ENCODE measurements at places on chromosomes 11 and 22.

DNA sequence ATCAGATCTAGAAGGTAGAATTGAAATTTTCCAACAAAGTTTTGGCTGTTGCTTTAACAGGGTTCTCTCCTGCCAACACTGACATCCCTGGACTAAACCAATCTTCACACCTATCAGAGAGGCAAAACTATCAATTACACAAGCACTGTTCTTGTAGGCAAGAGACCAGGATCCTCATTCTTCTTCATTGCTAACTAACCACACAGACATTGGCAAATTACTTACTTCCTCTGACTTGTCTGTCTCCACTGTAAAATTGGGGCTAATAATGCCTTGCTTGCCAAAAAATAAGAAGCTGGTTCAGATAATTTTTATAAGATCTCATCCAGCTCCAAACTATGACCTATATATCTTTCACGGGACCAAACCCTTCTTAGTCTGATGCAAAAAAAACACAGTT, 93.8 kb upstream of the DDI1 start:
- DNase-seq: no peak

DNA sequence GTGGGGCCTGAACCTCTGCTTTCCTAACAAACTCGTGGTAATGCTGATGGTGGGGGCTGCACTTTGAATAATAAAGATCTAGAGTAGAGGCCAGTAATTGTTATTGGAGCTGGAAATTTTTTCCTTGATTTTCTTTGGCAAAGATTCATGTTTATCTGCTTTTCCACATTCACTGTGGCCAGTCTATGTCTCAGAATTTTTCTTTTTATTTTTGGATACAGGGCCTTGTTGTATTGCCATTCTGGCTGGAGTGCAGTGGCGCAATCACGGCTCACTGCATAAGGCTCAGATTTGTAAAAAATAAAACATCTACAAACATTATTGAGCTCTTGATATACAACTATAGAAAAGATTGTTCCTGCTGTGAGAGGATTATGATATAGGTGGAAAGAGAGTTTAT, 1.6 kb downstream of the TMEM135 start:
- DNase-seq: no peak

DNA sequence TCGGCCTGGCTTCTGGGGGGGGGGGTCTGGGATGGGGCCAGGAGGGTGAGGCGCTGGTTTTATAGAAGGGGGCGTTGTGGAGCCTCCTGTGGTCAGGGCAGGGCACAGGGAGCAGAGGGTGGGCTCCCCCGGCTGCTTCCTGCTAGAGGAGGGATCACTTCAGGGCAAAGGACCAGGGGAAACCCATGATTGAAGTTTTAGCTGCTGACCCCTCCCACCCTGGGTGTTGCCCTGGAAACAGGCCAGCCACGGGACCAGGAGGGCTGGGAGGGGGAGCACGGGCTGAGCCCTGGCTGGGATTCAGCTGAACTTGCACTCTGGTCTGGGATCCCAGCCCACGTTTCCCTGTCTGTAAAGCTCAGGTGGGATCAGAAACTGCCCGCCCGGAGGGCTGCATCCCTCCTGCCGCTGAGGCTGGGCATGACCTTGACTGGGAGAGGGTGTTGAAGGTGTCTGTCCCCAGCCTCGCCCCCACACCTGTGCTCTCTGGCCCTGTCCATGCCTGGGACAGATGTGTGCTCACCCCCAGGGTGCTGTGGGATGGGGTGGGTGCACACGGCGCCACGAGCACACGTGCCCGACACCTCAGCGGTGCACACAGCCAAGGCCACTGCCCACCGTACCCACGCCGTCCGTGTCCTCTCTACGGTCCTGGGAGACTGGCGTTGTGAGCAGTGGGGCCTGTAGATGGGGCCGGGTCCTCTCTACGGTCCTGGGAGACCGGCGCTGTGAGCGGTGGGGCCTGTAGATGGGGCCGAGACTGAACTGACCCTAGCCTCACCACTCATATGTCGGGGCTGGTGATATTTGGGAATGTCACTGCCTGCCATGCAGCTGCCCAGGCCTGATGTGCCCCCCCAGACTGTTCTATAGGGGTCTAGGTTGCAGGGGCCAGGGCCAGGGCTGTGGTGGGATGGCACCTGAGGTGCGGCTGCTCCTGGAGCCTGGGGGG, 2.3 kb downstream of the TSPAN4 start:
- no peak for DNase-seq

DNA sequence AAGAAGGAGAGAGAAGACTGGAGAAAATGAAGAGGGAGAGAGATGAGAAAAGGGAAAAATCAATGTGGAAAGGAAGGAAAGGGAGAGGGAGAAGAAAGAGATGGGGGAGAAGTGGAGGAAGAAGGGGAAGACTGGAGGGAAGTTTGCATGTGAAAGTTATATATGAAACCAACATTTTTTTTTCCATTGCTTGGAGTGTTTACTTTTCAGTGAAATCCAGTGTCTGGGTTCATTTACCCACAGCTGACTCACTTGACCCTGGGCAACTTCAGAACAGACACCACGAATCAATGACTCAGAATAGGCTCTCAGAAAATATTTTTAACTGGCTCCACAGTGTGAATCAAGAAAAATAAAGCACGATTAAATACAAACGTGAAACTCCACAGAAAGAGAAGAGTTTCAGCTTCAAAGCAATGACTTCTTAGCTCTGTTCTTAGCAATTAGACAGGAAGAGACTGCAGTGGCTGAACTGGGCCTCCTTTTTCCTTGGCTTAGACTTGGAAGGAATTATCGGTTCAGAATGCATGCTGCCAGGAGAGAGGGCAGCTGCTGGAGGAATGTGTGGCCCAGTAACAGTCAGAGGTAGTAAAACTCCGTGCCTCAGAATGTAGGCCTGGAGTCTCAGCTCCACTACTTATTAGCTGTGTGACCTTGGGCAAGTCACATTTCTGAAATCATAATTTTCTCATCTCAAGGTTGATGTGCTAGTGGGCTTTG, 237.5 kb downstream of the MIAT start:
- peak; percentile 1 for DNase-seq

DNA sequence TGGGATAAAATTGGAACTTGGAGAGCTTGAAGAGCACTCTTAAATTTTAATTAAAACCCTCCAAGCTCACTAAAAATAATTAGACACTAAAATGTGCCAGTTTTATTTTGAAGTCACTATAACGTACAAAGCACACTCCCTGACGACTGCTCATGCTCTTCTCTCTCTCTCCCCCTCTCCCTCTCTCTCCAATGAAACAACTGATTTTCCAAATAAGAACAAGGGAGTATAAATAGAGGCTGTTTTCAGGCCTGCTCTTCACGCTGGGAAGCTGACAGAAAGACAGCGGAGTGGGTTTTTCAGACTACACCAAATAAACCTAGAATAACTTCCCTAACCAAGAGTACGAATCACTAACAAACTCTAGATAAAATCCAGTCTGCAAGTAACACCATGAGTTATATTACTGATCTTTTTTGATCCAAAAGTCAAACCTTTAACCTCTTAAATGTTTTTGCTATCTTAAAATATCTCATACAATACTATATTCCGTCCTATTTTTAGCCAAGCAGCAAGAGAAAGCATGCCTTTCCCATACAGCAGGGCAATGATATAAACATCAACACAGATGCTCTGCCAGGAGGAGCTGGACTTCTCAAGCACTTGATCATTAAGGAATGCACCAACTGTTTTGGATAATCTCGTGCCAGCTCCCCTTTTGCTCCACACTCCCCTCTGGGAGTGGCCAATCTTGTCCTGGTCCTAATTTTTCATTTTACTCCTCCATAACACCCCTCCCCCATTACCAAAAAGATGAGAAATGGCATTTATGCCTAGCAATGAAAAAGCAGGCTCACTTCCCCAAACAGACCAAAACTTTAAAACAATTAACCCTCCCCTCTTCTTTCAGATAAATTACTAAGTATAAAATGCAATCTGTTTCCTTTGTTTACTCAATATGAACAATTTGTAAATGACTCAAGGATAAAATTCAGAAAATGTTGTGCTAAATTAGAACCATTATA, 116.9 kb downstream of the SOX6 start:
- DNase-seq: no peak

GRCh38 chr11:117096201-117096991, 1.8 kb downstream of the SIK3 start:
- DNase-seq: no peak

DNA sequence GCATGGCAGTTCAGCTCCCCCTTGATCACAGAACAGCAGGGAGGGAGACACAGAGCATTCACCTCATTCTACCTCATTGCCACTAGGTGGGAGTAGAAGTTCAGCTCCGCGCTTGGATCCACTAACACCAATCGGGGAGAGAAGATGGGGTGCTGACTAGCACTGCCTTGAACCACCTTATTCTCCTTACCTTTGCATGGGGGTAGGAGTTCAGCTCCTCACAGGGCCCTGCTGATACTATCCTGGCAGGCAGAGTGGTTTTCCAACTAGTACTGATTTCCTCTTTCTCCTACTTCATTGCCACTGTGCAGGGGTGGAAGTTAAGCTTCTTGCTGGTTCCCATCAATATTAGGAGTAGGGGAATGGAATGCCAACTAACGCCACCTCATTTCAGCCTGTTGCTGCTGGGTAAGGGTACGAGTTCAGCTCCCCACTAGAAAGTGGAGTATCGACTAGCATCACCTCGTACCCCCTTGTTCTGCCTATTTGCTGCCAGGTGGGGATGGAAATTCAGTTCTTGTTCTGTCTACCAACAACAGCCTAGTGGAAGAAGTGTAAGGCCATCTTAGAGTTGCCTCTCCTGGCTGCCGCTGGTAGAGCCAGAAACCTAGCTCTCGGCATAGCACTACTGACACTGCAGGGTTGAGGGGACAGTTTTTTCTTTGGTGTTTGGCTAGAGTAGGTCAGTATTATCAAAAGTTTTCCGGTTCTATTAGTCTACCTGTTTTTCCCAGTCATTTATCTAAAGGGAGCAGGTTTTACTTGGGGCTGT, 550.9 kb upstream of the CCDC90B start:
- no peak for DNase-seq

- DNase-seq: no peak
Measured at GRCh38 chr11:38460896-38461295, 1862.9 kb upstream of the RAG2 start.

DNA sequence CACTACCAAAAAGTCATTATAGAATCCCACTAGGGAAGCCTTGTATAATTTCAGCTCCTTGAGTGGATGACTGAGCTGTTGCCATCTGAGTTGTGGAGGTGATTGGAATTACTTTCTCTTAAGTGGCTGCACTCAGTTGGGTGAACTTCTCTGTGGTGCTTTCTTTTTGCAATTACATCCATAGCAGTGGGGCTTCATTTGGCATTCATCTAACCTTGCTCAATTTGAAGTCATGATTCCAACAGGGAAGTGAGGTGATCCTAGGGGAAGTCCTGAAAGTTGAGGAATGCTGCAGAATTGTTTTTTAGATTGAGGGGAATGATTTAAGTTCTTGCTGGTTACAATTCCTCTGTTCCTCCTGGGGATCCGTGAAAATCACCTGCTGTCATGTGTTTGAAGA, 39.6 kb downstream of the ARHGAP42 start:
- DNase-seq: no peak

- DNase-seq: no peak
Measured at GRCh38 chr11:4202749-4203148, 108.2 kb downstream of the RRM1 start.

DNA sequence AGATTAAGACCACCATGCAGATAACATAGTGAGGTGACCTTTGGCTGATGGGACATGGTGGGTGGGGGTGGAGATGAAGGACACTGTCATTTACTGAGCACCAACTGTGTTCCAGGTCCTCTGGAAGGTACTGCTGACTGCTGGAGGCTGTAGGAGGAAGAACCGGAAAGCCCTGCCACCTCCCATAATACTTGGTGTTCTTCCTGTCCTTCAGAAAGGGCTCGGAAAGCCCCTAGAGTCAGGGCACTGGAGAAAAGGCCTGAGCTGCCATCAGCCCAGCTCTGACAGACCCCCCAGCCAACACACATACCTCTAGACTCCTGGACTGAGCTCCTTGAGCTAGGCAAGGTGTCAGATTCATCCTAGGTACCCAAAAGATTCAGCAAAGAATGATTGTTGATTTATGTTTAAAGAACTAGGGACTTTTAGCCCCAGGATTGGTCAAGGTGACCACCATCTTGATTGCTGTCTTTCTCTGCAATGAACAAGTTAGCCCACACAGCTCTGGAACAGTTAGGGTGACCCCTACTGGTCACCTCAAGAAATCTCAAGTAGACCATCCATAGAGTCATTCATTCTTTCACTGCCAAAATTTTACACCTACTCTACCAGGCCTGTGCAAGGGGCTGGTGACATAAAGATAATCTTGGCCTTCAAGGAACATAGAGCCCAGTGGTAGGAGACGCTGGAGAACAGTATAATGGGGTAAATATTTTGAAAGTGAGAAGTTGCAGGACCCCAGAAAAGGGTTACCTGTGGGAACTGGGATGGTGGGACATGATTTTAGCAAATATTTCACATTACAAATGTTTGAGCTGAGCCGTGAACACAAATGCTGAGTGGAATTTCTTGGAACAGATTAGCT, 39.4 kb downstream of the IRAG1 start:
- no peak for DNase-seq

DNA sequence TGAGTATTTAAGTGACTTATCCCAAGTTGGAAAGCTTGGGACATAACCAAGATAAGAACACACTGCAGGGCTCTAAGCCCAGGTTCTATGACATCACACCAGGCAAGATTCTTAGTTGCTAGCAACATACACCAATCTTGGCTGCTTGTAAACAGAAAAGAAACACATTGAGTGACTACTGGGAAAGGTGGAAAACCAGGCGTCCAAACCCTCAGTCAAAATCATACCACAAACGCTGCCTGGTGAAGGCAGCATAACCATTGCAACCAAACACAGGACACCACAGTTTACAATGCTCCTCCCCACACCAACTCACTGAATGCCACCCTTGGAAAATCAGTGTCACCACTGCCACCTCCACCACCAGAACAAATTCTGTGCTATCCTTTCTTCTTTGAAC, 379.9 kb downstream of the TTC28 start:
- DNase-seq: no peak

- no peak for DNase-seq
Measured at GRCh38 chr11:60838132-60838531, 3.8 kb upstream of the CCDC86 start.

DNA sequence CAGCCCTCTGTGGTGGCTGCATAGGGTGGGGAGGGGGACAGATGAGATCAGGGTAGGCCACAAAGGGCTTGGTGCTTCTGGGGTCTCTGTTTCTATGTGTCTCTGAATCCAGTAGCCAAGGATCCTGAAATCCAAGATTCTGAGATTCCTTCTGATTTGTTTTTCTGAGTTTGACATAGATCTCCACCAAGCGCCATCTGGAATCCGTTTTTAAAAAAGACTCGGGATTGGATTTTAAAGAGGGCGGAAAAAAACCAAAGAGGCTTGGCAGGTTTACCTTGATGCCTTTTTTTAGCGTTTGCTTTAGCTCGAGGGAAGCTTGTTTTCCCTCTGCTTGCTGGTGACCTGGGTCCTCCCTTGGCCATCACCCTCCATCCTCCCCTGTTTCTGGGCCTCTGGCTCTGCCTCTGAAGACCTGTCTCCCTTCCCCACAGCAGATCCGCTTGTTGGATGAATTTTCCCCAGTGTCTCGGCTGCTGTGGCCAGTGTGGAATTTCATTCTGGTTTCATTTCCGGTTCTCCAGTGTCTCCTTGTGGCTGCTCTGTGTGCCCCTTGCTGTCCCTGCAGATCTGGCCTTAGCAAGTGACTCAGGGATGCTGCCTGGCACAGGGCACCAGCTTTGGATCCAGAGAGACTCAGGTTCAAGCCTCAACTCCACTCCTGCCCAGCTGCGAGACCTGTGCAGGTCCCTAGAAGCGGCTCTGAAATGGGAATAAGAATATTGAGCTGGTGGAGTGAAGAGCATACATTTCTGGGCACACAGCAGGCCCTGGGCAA, 15.1 kb downstream of the SYNGR1 start:
- no peak for DNase-seq

GRCh38 chr22:25146906-25147641, 52.6 kb upstream of the CRYBB3 start:
- no peak for DNase-seq

- no peak for DNase-seq
Measured at GRCh38 chr11:17588721-17589120, 41.7 kb downstream of the OTOG start.
